ENCODE measurements at places on chromosomes 6 and 20.

- DNase-seq, result no peak
Observed at GRCh38 chr6:104789770-104790190, 69.9 kb downstream of the HACE1 start.

GRCh38 chr6:138429761-138430160 lies 25.7 kb downstream of the HEBP2 start:
- DNase-seq, result no peak

GRCh38 chr20:37845241-37845681 lies 57.7 kb upstream of the VSTM2L start:
- DNase-seq, result no peak

DNA sequence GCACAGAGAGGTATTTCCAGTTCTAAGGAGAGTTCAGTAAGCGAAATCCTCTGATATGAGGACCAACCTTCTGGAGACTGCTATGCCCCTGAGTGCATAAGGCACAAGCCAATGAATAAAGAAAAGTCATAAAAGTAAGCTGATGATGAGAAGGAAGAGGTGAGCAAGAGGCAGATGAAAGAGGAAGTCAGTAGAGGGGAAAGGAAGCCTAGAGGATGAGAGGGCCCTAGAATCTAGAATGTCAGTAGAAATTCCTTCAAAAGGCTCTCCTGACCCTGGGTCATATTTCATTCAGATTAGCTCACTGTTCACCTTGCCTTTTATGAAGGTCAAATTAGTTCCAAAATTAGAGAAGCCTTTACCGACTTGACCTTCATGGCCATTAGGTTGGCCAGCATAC lies 209.2 kb downstream of the CD83 start:
- no peak for DNase-seq

DNA sequence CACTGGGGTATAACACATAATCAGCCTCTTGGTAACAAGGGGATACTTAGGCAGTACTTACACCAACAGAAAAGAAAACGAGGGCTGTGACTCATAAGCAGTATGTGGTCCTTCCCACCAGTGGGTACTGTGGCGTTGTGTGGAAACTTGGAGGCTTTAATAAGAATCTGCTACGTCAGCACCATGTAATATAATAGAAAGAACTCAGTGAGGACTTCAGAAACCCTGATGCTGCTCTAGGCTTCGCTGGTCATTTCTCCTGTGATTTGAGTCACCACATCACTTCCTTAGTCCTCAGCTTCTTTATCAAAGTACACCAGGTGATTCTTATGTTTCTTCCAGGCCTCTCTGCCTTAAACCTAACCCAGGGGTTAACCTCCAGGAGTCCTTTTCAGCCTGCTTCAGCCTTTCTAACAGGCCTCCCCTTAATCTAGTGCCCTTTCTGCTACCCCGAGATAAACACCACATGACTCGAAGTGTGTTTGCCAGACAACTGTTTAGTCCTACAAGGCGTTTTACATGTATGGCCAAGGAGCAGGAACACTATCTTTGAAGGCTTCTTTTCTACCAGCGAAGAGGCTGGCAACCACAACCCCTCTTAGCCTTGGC lies 68.5 kb downstream of the FYN start:
- DNase-seq, result no peak

- no peak for DNase-seq
Observed at GRCh38 chr20:10655720-10656669, 17.8 kb downstream of the JAG1 start.

GRCh38 chr20:40457404-40457803 lies 231.6 kb downstream of the MAFB start:
- no peak for DNase-seq

GRCh38 chr6:135162678-135163439 lies 18.2 kb upstream of the MYB start:
- no peak for DNase-seq

- no peak for DNase-seq
Observed at GRCh38 chr6:55663914-55664313, 84.9 kb upstream of the HMGCLL1 start.

GRCh38 chr6:452301-453067 lies 60.9 kb downstream of the IRF4 start:
- no peak for DNase-seq

- DNase-seq, result no peak
Observed at GRCh38 chr20:25863536-25864325, 167.1 kb upstream of the ZNF337 start.

DNA sequence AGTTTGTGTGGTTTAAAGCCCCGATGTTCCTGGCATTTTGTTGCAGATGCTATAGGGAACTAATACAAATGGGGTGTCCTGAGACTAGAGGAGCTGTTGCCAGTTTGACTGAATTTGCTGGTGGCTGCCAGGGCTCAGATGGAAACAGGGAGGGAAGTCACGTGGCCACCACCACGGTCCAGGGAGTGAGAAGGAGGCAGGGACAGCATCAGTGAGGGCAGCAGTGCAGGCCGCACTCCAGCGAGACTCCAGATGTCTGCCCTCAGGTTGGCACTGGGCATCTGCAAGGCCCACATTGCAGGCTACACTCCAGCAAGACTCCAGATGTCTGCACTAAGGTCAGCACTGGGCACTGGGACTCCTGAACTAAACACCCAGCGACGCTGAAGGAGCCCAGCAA lies 86.2 kb downstream of the RAMACL start:
- DNase-seq, result no peak

GRCh38 chr6:55437141-55437540 lies 109.9 kb downstream of the GFRAL start:
- no peak for DNase-seq

DNA sequence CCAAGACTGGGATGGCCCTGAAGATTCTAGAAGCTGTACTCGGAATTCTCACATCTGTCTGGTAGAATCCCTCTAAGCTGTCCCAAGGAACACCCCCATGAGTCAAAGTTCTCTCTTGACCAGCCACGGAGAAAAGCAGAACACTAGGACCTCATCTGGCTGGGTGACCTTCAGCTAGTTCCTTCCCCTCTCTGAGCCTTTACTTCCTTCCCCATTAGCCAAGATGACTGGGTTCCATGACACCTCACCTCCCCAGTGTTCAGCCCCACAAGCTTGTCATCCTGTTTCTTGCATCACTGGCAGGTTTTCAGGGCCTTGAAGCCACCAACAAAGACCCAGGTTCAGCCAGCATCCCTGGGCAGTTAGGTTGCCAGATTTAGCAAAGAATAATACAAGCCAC lies 47.8 kb downstream of the MAFB start:
- no peak for DNase-seq

- DNase-seq, result no peak
Observed at GRCh38 chr20:10848810-10849370, 175.1 kb upstream of the JAG1 start.

DNA sequence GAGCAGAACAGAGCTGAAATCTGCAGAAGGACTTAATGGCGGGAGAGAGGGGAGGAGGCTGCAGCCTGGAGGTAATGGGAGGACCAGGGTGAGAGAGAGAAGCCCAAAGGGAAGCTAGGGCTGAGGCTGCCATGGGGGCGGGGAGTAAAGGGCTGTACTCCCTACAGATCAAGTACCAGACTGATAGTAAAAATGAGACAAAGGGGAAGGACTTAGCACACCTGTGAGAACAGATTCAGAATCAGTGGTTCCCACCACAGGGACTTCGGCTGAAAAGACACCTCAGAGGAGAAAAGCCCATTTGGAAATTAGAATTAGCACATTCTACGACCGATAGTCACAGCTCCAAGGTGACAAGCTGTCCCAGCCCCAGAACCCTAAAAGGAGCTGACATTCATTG lies 6.4 kb upstream of the TBXT start:
- no peak for DNase-seq

- DNase-seq, result no peak
Observed at GRCh38 chr20:38426006-38426897, 8.9 kb downstream of the SNHG17 start.

GRCh38 chr20:9032758-9033157 lies 36.1 kb upstream of the PLCB4 start:
- DNase-seq, result no peak

- DNase-seq, result no peak
Observed at GRCh38 chr6:5457983-5458683, 196.8 kb downstream of the FARS2 start.

GRCh38 chr20:20524756-20525155 lies 156.9 kb downstream of the INSM1 start:
- no peak for DNase-seq

- DNase-seq, result no peak
Observed at GRCh38 chr6:127494240-127494767, 24.8 kb downstream of the MTCL3 start.

DNA sequence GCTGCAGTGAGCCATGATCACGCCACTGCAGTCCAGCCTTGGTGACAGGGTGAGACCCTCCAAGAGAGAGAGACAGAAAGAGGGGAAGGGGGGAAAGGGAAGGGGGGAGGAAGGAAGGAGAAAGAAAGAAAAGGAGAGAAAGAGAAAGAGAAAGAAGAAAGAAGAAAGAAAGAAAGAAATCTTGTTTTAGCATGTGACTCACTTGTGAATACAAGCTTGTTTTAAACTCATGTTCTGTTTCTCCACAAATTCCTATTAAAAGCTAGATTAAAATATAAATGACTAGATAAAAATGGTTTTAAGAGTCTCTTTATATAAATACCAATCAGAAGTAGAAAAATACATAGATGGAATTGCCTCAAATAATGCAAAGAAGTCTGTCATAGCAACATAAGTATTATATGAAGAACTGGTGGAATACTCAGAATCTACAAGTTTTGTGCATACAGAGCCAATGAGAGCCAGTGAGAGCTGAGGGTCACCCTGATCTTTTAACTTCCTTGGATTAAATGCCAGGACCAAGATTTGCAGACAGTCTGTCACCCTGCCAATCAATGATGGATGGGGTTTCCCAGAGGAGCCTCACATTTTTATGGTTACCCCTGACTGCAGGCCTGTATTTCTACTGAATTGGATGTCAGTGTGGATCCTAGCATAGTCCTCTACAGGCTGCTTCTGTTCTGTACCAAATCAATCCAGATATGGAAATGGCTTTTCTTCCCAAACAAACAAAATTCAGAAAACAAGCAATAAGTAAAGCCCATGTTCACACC lies 50.8 kb upstream of the LY86 start:
- DNase-seq, result no peak

- no peak for DNase-seq
Observed at GRCh38 chr6:140609956-140610355, 1235.5 kb upstream of the CITED2 start.

- no peak for DNase-seq
Observed at GRCh38 chr6:47196113-47196512, 113.6 kb downstream of the TNFRSF21 start.

GRCh38 chr20:719816-720215 lies 44.2 kb upstream of the SCRT2 start:
- no peak for DNase-seq

- DNase-seq, result no peak
Observed at GRCh38 chr20:53598140-53599043, 4.8 kb upstream of the ZNF217 start.

DNA sequence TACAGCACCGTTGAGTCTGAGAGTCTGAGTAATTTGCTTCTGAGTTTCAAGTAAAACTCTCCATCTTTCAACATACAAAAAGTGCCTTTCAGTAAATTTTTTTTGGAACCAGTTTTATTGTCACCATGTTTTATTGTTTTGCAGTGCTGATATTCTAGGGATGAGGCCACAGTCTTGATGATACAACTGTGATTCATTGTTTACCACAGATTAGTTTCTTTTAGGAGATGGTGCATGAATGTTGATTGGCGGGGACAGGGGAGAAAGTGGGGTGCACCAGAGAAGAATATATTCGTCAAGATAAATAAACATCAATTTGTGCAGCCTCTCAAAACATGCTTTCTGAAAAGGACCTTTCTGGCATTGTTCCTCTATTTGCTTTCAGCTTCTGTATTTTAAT lies 109.0 kb downstream of the MCHR2 start:
- DNase-seq, result no peak

DNA sequence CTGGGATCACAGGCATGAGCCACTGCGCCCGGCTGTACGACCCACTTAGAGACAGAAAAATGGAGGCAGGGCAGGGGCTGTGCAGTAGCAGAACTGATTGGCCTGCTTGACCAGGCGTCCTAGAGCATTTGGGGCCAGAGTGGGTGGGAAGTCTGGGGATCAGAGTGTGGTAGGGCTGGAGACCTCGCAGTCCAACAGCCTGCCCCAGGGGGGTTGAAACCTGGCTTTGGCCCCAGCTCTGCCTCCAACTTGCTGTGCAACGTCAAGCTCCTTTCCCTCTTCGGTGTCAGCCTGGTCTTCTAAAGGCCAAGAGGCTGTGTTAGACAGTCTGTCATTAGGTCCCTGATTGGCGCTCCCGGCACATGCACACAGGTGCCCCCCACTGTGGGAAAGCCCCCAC lies 15.3 kb upstream of the SPDEF start:
- no peak for DNase-seq

- no peak for DNase-seq
Observed at GRCh38 chr20:34334654-34335407, 28.2 kb upstream of the ITCH start.

DNA sequence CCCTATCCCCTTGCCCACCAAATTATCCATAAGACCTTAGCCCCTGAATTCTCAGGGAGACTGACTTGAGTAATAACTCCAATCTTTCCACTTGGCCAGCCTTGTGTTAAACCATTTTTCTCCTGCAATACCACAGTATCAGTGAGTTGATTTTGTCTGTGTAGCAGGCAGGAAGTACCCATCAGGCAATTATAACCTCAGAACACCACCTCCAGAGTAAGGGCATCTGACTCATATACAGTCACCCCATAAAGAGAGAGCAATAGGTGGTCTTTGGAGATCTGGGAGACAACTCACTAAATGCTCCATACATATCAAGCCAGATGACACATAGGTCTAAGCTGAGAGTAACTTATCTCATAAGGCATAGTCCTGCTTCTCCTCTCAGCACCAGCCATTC lies 83.7 kb downstream of the FILIP1 start:
- DNase-seq, result no peak

GRCh38 chr6:13101409-13101808 lies 226.9 kb downstream of the TBC1D7 start:
- DNase-seq, result no peak

DNA sequence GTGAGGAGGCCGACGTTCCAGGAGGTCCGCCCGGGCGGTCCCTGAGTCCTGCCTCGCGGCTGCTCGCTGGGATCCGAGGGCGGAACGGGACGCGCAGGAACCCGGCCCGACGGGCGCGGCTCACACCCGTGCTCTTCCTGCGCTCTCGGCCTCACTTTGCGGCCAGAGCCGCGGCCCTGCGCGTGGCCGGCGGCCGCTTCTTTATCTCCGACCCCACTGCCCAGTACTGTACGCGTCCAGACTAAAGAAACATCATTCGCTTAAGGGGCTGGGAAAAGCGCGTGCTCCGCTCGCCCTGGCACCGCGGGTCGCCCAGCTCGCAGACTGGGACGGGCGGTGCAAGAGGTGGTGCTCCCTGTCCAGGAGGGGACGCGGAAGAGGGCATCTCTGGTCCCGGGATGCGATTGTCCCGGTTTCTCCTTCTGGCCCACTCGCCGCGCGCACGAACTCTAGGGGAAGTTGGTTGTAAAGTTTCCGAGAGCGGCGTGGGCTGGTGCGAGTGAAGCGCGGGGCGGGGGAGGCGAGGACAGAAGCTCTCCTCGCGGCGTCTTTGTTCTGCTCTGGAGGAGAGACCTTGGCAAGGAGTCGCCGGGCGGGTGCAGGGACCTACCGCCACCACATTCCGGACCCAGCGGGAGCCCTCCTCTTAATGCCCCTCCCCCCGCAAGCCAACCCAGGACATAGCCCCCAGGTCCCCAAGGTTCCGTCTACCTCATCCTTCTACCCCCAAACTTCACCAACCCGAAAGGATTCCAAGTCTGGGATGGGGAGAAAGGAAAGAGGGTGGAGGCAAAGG lies 71.0 kb downstream of the SOX4 start:
- DNase-seq, result no peak

Data from esophagus squamous epithelium (tissue), 5 donors.